ENCODE measurements at places on chromosomes 6 and 20. TPM values are rescaled to one million over a fixed set of nuclear protein-coding genes. Genes with fewer than 3 reads are reported as not detected.

Gene COL21A1
- 0.80 TPM for total RNA-seq

Gene ABHD12
- total RNA-seq: 67.7 TPM

Gene QRSL1
- 7.4 TPM for total RNA-seq

Gene MYCT1
- 12.5 TPM for total RNA-seq

Gene PBOV1
- not detected for total RNA-seq

Gene TP53INP2
- 4.7 TPM for total RNA-seq

Gene TRIM15
- not detected for total RNA-seq

Gene GJA1
- total RNA-seq: 90.1 TPM

DNA sequence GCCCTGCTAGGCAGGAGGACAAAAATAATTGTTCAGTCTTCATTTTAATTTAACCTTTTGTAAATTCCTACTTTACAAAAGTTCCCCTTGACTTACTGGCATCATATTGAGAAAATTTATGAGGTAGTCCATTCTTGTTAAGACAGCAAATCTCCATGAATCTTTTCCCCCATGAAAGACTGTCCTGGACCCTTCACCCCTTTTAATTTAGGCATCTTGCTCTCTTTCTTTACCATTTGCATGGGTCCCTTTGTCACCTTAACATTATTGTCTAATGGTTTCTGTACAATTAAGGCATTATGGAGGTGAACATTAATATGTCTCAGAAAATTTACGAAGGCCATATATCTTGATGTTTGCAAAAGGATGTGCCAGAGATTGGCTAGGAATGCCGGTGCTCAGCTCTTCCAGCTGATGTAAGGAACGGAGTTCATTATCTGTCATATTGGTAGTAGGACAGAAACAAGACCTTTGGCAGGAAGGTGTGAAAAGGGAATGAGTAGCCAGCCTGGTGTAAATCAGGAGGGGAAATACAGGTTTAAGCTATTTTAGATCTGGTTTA is 382.8 kb upstream of the TSHZ2 start:
- no peak overlapping the region for H3K4me3 ChIP-seq
- H3K27me3 ChIP-seq: no peaks in the 10 kb centered on the region
- no peak overlapping the region for H3K27ac ChIP-seq
- H3K4me1 ChIP-seq: no peaks in the 10 kb centered on the region

DNA sequence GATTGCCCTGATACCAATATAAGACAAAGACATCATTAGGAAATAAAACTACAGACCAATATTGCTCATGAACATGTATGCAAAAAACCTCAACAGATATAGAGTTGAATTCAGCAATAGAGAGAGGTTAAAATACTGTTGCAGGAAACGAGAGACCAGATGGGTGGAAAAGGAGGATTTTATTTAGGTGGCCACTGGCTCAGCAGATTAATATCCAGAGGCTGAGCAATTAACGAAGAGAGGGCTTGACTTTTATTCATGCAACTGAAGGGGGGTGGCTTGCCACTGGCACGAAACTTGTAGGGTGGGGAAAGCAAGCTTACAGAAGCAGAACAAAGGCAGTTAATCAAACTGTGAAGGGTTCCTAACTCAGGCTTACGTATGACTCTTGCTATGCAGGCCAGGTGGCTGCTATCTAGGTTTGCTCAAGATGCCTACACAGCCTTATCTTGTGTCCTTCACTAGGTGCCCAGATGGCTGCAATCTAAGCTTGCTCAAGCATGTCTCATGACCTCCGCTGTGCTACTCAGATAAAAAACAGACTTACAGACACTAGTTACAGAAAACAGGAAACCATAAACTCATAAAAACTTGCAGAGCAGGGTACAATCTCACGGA is 126.4 kb downstream of the MMUT start:
- no peak for DNase-seq
- no peaks in the 10 kb centered on the region for H3K27me3 ChIP-seq
- H3K4me1 ChIP-seq: no peaks in the 10 kb centered on the region
- no peak overlapping the region for H3K4me3 ChIP-seq
- no peak overlapping the region for H3K27ac ChIP-seq

- H3K4me3 ChIP-seq: no peak overlapping the region
- H3K27ac ChIP-seq: no peak overlapping the region
- no peaks in the 10 kb centered on the region for H3K4me1 ChIP-seq
- H3K36me3 ChIP-seq: no peaks in the 10 kb centered on the region
- no peak for DNase-seq
Observed at GRCh38 chr6:142833054-142833453, 111.9 kb downstream of the HIVEP2 start.

GRCh38 chr20:35199740-35200139 is 26.8 kb upstream of the MMP24 start:
- H3K27ac ChIP-seq: no peak overlapping the region
- no peak for DNase-seq
- no peaks in the 10 kb centered on the region for H3K36me3 ChIP-seq
- H3K27me3 ChIP-seq: no peaks in the 10 kb centered on the region

DNA sequence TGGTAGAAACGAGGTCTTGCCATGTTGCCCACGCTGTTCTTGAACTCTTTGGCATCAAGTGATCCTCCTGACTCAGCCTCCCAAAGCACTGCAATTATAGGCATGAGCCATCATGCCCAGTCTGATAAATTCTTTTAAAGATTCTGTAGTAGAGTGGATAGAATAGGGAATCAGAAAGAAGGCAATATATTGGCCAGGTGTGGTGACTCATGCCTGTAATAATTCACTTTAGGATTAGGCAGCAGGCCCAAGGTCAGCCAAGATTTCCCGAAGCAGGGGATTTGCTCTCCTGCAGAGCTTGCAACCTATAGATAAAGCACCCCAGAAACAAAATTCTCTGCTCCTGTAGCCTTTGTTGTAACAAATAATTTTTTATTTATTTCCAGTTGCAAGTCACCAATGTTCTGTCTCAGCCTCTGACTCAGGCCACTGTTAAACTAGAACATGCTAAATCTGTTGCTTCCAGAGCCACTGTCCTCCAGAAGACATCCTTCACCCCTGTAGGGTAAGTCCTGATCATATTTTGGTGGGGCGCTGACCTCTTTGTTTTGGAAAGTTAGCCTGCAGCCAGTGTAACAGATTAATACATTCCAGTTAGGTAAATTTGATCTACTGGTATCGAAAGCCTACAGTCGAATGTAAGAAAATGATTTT is 30.4 kb upstream of the MROH8 start:
- no peaks in the 10 kb centered on the region for H3K27me3 ChIP-seq
- DNase-seq: no peak
- no peaks in the 10 kb centered on the region for H3K36me3 ChIP-seq
- H3K4me1 ChIP-seq: no peaks in the 10 kb centered on the region
- H3K27ac ChIP-seq: no peak overlapping the region
- no peak overlapping the region for H3K4me3 ChIP-seq

GRCh38 chr20:57428324-57429158 is 37.3 kb downstream of the RBM38 start:
- no peak overlapping the region for H3K4me3 ChIP-seq
- H3K36me3 ChIP-seq: no peaks in the 10 kb centered on the region
- H3K27ac ChIP-seq: no peak overlapping the region
- no peak for DNase-seq
- no peaks in the 10 kb centered on the region for H3K4me1 ChIP-seq

DNA sequence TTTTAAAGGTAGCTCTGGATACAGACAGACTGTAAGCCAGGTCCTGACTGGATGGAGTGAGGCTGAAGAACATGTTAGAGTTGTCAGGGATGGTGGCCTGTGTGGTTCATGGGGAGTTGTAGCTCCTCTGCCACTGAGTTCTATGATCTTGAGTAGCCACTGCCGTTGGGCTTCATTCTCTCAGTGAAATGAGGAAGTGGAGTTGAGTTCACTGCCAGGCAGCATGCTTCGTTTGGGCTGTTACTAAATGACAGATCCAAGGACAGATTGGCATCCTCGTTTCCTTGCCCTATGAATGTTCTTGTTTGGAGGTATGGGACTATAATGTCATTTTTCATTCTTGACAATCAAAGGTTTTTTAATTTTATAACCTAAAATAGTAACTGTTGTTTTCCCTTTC is 37.2 kb downstream of the SCAND1 start:
- H3K4me3 ChIP-seq: no peak overlapping the region
- no peaks in the 10 kb centered on the region for H3K4me1 ChIP-seq
- DNase-seq: no peak
- peaks cover 8% of the 10 kb centered on the region for H3K36me3 ChIP-seq
- no peaks in the 10 kb centered on the region for H3K27me3 ChIP-seq
- no peak overlapping the region for H3K27ac ChIP-seq

- peaks cover 13% of the 10 kb centered on the region for H3K4me1 ChIP-seq
- peak; percentile 38 for DNase-seq
- no peaks in the 10 kb centered on the region for H3K36me3 ChIP-seq
- peak overlapping the region; percentile 71 for H3K27ac ChIP-seq
- no peak overlapping the region for H3K4me3 ChIP-seq
- H3K27me3 ChIP-seq: no peaks in the 10 kb centered on the region
Observed at GRCh38 chr6:156827382-156827781, 50.2 kb downstream of the ARID1B start.

DNA sequence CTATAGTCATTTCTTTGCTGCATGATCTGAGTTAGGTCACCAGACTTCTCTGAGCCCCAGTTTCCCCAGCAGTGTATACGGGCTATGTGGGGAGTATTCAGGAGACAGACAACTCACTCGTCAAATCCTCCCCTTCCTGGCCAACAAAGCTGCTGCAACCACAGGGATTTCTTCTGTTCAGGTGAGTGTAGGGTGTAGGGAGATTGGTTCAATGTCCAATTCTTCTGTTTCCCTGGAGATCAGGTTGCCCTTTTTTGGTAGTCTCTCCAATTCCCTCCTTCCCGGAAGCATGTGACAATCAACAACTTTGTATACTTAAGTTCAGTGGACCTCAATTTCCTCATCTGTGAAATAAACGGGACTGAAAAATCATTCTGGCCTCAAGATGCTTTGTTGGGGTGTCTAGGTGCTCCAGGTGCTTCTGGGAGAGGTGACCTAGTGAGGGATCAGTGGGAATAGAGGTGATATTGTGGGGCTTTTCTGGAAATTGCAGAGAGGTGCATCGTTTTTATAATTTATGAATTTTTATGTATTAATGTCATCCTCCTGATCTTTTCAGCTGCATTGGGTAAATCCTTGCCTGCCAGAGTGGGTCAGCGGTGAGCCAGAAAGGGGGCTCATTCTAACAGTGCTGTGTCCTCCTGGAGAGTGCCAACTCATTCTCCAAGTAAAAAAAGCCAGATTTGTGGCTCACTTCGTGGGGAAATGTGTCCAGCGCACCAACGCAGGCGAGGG is 594 bp upstream of the CDKN1A start:
- peak overlapping the region; percentile 94 for H3K4me3 ChIP-seq
- peak overlapping the region; percentile 97 for H3K27ac ChIP-seq
- no peaks in the 10 kb centered on the region for H3K27me3 ChIP-seq
- H3K36me3 ChIP-seq: no peaks in the 10 kb centered on the region

DNA sequence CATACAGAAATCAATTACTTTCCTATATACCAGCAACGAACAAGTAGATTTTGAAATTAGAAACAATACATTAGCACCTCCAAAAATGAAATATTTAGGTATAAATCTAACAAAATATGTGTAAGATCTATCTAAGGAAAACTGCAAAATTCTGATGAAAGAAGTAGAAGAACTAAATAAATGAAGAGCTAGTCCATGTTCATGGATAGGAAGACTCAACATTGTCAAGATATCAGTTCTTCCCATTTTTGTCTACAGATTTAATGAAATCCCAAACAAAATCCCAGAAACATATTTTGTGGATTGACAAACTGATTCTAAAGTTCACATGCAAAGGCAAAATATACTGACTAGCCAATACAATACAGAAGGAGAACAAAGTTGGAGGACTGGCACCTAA is 33.7 kb downstream of the PREP start:
- no peaks in the 10 kb centered on the region for H3K36me3 ChIP-seq
- no peak for DNase-seq
- peaks cover 4% of the 10 kb centered on the region for H3K4me1 ChIP-seq

DNA sequence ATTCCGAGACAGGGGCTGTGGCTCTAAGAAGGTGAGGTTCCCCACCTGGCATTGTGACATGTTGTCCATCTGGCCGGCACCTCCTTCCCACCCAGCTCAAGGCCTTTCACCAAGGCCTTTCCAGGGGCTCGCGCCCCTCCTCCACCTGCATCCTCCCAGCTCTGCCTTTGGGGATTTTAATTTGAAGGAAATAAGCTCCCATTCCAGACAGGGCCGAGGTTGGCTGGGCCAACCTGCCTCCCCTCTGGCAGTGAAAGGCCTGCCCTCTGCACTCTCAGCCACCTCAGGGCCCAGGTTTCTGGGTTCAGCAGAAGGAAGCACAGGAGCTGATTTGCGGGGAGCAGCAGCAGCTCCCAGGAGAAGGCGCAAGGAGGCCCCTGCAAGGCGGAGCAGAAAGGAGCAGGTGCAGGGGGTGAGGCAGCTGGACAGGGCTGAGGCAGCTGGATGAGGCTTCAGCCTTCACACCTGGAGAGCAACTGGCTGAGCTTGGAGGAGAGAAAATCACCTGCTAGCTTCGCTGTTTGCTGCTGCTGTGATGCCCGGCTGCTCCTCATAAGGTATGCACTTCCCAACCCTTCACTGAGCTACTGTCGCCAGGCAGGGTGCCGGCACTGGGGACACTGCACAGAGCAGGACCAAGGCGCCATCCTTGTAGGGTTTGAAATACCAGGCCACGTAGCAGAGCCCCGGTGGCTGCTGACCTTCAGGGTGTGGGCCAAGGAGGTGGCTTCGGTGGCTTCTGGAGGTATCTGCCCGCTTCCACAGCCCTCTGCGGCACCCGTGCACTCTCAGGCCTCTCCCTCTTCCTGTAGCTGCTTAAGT is 147.0 kb downstream of the SYNDIG1 start:
- H3K27me3 ChIP-seq: peaks cover 34% of the 10 kb centered on the region
- H3K4me1 ChIP-seq: no peaks in the 10 kb centered on the region
- no peak for DNase-seq
- no peak overlapping the region for H3K4me3 ChIP-seq

DNA sequence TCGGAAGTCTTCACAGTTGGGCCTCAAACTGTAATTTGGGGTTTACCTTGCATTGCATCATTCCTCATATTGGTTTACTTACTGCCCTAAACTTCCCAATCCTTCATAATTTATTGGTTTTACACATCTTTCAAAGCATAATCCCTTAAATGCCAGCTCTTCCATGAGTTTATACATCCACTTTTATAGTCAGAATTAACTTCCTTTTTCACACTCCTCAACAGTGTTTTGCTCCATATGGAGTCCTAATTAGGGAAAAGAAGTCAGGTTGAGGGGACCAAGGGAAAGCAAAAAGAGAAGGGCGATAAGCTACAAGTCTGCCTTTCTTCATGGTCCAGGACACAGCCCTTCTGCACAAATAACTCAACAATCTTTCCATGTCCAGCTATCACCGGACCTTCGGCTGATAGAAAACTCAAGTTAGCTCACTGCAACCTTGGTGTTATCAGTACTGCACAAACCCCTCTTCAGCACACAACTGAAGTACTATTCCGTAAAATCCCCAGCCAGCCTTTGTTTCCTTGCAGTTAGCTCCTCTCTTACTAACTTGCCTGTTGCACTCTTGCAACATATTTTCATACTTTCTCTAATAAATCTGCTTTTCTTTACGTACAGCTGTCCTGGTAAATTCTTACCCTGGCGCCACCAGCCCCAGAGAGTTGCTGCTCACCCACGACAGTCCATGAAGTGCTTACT is 2.0 kb downstream of the EEF1E1 start:
- H3K4me1 ChIP-seq: no peaks in the 10 kb centered on the region
- peaks cover 4% of the 10 kb centered on the region for H3K36me3 ChIP-seq
- H3K27me3 ChIP-seq: no peaks in the 10 kb centered on the region
- no peak for DNase-seq

All from breast epithelium (tissue), 4 donors.